ENCODE measurements at places on chromosomes 5 and 9. TPM values are rescaled to one million over a fixed set of nuclear protein-coding genes. Genes with fewer than 3 reads are reported as not detected.

GRCh38 chr5:56807679-56808078 lies 7.7 kb upstream of the MAP3K1 start:
- no peak for DNase-seq

DNA sequence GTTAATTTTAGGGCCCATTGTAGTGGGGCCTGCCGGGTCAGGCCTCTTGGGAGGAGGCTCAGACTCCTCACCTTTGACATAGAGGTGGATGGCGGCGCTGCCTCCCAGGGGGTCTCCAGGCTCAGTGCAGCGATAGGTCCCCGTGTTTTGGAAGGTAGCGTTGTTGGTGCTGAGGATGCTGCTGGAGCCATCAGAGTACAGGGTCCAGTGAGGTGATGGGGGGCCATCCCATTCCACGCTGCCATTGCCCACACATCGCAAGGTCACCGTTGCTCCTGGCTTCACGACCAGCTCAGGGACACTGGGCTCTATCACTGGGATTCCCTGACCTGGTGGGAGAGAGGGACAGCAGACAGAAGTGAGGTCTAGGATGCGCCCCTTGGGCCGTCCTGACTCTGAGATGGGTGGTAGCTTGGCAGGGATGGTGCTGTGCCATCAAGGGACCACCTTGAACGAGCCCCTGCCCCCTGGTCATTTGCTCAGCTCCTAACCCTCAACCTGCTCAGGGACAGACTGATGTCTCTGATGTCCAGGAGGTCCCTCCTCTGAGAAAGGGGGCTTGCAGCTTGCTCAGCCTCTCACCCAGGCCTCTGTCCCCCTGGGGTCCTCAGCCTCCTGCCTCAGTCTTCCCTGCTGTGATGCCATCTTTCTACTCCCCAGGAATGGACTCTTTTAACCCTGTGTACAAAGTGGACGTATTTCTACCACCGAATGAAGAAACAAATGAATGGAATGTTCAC lies 5.5 kb downstream of the CSF1R start:
- DNase-seq, result no peak

DNA sequence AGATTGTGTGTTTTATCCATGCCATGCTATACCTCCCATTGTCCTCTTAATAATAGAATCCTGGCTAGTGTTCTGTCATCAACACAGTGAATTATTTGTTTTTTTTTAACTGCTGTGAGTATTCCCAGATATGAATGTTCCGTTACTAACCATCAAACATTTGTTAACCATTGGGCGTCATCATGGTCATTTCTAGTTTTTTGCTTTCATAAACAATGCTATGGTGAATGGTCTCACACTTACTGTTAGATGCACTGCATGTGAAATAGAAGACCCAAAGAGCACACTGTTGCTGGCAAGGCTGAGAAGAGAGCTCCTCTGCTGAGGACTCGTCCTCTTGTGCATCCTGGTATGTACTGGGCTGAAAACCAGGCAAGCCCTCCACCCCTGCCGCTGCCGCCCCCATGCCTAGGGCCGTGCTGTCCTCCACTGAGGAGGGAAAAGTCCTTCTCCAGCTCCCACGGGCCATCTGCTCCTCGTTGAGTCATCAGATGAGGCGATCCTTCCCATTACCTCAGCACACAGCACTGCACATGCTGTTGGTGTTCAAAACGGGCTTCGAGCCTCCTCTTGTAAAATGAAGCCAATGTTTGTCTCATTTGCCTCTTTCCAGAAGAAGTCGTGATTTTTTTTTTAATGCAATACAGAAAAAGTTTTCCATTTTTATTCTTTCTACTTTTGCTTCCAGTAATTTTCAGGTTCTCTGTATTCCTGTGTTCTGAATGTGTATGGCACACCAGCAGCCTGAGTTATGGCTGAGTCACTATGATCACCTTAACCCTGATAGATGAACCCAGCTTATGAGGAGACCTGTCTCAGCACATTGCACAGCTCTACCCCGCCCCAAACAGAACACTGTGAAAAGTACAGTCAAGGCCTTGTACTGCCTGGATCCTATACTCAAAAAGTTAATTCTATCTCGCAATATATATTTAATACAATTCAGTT lies 219.0 kb downstream of the AOPEP start:
- DNase-seq, result no peak

Gene NMUR2
- polyA plus RNA-seq, result 0.34 TPM

DNA sequence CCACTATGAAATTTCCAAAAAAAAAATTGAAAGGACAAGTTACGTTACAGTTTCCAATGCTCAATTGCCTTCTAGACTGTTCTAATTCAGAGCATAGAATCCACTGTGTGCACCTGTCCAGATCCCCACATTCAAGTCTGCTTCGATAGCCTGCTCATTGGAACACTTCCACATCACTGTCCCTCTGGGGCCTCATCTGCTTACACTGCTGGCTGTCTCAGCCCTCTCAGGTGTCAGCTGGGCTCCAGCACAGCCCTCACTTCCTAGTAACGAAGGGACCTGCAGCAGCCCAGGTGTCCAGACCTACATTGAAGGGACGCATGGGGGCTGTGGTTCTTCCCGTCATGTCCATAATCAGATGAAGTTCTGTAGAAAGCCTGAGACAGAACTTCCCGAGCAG lies 94.3 kb upstream of the EMB start:
- no peak for DNase-seq

Gene LVRN
- 1.4 TPM for polyA plus RNA-seq

- DNase-seq, result no peak
Observed at GRCh38 chr5:143892271-143892670, 80.3 kb downstream of the HMHB1 start.

Gene ARSI
- polyA plus RNA-seq, result 25.3 TPM

Gene SIT1
- 0.50 TPM for polyA plus RNA-seq

DNA sequence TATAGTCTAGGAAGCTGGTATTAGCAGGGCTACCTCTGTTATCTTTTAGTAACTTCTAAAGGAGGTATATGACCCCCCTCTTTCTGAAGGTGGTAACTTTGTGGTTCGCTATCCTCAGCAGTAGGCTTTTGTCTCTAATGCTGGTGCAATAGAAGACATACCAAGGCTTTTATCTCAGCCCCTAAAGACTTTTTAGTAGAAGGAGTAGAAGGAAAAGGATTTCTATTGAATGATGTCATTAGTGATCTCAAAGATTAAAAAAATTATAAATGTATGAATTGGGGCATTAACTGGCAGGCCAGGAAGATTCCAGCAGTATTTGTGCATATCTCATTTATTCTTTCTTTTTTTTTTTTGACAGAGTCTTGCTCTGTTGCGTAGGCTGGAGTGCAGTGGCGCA lies 78.2 kb downstream of the RAI14 start:
- no peak for DNase-seq

Gene PLAC8L1
- 0.77 TPM for polyA plus RNA-seq

DNA sequence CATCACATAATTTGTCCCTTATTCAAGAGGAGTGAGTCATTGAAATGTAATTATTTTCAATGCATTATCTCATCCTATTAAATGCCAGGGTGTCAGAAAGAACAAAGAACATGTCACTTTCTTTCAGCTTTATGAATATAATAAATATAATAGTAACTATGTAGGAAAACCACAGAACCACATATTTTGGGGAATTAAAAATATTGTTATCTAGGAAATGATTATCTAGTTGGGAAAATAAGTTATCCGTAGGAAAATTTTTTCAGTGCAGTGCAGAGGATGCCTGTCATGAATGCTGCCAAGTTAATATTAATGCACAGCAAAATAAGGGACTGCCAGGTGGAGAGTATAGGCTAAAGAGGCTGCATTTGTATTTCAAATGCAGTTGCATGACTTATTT lies 844.8 kb downstream of the MAT2B start:
- no peak for DNase-seq

- DNase-seq, result no peak
Observed at GRCh38 chr9:696332-697323, 144.9 kb upstream of the DMRT1 start.

DNA sequence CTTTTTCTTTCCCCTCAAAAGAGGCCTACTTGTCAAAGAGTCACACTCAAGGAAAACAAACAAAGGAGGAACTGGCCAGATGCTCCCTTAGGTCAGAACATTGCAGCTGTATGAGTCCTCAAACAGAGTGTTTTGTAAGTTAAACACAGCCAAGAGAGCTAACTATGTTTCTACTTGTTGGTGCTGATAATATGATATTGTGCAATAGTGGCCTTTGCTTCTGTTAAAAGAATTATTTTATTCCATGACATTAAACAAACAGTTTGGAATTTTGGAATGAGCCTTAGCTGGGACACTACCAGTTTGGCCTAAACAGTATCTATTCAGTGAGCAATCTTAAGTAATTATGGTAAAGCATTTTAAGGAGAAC lies 56.0 kb upstream of the TPD52L3 start:
- DNase-seq, result peak; percentile 67

DNA sequence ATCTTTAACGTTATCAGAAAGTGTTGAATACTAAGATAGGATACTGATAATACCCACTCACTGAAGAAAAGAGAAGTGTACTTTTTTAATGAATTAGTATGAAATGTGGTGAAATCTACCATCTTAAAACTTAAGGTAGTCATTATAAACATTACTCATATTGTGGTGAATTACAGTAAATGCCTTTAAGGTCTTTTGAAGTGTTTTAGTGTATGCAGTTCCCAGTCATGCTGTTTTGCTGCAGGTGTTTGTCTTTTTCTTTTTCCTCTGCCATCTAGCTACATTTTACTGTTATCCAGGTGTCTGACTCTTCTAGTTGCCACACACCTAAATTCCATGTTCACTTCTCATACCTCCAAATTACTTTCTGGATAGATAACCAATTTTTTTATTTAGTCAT lies 72.6 kb downstream of the ERMP1 start:
- no peak for DNase-seq

DNA sequence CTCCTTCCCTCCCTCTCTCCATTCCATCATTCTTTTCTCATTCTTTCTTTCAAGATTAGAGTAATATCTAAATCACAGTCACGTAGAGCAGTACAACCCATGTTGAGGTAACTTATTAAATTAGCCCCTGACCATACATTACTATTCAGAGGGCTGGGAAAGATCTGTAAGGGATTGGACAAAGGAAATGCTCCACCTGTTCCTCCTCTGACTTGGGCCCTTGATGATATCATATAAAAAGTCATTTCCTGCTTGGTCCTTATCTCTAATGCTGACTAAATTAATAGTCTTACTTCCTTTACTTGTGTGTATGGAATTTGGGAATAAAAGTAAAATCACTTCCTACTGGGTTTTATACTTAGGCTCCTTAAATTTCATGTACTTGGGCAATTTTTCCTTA lies 40.8 kb downstream of the SNX18 start:
- no peak for DNase-seq

DNA sequence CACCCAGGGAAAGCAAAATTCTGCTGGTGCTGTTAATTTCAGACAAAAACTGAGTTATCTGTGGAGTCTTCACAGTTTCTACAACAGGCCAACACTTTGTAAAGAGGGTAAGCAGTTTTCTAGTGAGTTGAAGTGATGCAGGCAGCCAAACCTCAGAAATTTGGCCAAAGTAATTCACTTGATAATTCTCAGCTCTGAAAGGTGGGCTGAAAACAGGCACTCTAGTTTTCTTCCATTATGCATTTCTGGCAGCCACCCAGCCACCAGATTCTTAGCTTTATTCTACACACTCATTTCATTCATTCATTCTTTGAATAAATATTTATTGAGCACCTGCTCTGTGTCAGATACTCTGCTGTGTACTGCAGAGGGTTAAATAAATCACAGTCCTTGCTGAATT lies 184.2 kb downstream of the RAB3C start:
- no peak for DNase-seq

DNA sequence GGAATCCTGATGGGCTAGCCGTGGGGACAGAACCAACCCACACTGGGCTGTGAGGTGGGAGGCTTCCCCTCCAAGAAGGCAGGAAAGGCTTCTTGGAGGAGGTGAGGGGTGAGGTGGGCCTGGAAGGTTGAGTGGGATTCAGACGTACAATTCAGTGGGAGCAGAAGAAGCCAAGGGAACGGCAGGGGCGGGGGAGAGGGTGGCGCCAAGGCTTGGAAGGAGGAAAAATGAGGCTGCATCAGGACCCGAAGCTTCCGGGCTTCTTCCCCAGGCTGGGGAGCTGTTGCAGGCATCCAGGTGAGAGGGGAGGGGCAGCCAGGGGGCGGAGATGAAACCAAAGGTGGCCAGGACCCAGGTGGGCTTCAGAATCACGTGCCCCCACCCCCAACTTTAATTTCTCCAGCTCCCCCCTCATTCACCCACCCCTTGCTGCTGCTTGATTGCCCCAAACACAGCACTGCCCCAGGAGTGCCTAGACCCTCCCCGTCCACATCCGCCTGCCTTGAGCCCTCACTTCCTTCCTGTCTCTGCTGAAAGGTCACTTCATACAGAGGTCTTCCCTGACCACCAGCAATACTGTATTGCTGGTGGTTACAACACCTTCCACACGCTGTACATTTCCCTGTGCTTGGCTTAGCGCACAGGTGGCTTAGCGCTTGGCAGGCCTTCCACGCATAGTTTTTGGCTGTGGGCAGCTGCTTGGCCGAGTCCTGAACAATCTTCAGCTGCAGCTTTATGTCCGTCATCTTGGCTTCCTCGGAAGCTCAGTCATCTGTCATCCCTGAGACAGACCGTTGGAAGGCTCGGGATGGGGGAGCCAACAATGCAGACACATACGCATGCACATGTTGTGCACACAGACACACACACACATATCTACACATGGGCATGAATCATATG lies 193.5 kb downstream of the RGS3 start:
- no peak for DNase-seq

DNA sequence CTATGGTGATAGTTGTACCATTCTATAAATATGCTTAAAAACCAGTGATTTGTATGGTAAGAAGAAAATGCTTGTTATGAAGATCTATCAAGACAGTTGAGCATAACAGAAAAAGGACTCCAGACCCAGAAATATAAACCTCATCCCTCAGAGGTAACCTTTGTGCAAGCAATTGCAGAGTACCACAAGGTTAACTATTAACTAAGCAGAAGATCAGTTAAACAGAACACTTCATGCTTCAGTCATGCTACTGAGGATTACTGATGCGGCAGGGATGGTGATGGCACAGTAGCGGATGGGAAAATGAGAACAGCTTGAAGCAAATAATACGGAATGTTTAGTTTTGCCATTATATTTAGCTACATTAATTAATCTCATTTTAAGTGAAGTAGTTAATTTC lies 45.5 kb downstream of the IARS1 start:
- no peak for DNase-seq

GRCh38 chr5:132204371-132205135 lies 23.1 kb downstream of the P4HA2 start:
- no peak for DNase-seq

DNA sequence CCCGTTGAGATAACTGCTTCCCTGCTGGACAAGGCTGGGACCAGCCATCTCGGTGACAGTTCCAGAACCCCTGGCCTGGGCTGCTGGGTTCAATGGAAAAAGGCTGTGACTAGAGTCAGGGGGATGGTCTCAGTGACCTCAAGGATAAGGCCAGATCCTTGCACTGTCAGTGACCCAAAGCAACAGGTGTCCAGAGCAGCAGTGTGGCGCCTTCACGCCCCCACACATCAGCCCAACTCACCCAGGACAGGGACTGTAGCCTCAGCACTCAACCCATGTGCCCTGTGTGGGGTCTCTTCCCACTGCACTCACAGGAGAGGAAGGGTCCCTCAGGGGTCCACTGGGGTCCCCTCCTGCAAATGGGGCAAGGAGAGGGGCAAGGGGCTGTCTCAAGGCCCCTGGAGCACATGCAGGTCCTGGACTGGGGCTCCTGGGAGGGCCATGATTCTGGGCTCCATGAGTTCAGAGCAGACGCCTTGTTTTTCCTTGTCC lies 698 bp upstream of the LCN2 start:
- no peak for DNase-seq

GRCh38 chr9:129495620-129496472 lies 125.1 kb downstream of the C9orf50 start:
- DNase-seq, result peak; percentile 92

Gene SLC35A4
- 79.3 TPM for polyA plus RNA-seq

- DNase-seq, result no peak
Observed at GRCh38 chr9:73157811-73158210, 6.1 kb downstream of the ANXA1 start.

- no peak for DNase-seq
Observed at GRCh38 chr5:143121135-143121475, 282.4 kb downstream of the NR3C1 start.

All from right lung (tissue), 10 donors.